AG20443 (cell line): ENCODE measurements at places on chromosomes 2 and 18.

GRCh38 chr2:54894467-54894866, 155.8 kb downstream of the RTN4 start:
- DNase-seq, result no peak

DNA sequence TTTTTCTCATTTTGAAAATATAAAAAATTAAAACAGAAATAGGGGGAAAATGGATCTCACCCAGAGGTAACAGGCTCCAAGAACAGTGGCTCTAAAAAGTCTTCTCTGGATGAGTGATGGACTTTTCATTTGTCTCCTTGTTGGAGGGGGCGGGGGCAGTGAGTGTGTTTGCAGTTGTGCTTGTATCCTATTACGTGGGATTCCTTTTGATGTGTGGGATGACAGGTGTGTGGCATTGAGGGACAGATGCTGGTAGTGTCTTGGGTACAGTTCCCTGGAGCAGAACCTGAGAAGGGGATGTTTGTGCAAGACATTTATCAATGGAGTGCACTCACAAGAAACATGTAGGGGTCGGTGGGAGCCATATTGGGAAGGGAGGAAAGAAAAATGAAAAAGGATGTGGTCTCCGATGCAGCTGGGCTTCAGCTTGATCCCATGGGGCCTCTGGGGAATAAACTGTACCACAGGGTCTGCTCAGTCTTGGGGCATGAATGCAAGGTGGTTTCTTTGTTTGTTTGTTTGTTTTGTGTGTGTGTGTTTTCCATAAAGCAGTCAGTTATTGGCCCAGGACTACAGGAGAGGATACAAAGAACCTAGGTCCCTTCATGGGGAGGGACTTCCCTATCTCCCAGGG, 120.0 kb upstream of the SLC35G4 start:
- DNase-seq, result no peak

DNA sequence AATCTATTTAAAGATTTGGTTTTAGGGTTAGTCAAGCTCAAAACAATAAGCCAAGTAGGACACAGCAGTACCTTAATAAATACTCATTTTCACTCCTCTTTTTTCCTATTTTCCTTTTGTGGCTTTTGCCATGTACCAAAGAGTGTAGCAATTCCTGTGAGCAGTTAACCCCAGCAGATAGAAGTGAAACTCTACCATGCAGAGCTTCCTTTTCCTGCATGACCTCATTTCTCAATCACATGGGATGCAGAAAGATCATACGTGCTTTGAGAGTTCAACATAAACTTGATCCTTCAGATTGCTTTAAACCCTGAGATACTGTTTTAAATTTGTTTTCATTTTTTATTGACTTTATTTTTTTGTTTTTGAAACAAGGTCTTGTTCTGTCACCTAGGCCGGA, 99.1 kb upstream of the ARHGAP15 start:
- DNase-seq, result no peak

DNA sequence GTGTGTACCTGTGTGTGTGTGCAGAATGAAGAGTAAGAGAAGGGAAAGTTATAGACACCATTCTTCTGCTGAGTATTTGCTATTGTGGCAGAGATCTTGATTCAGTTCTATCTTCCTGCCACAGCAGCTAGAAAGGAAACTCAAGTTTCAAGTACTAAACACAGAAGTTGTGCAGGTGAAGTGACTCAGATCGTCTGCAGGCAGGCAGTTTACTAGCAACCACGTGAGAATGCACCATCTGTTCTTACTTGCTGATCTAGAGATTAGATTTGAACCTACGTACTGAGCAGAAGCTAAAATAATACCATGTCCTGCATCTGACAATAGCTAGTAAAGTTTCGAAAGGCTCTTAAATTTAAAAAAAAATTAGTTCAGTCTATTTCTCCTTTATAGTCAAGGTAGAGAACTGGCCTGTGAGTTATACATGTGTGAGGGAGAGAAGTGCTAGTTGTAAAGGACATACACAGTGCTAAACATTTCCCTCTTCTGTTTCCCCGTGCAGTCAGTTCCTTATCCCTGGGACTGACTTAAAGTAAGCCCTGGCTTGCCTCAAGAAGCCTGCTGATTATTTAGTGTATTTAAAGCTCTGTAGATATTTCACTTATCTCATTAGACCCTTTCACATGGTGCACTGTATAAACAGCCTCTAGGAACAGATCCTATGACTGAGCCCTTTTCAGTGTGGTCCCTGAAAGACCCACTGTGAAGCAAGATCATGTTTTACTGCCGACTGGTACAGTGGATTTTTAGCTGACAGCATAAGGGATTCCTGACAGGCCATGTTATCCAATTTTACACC, 45.0 kb downstream of the SLC38A11 start:
- no peak for DNase-seq

GRCh38 chr2:10471955-10472354, 23.8 kb upstream of the ODC1 start:
- no peak for DNase-seq

DNA sequence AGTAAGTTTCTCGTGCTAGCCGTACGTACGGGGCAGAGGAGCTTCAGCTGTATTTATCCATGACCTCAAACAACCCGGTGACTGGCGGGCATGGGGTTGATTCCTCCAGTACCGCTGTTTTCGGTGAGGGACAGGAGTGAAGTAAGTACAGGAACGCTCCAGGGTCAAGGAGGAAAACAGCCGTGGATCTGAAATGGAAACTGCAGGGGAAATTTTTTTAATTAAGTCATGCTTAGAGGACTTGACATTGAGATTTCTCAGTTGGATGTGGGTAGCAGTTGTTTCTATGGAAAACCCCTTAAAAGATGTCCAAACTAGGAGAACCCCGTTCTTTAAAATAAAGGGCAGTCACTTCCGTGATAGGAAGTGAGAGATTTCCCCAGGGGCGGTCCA, 1.2 kb downstream of the RAB12 start:
- peak; percentile 24 for DNase-seq
